ENCODE measurements at places on chromosomes 4 and X. TPM values are rescaled to one million over a fixed set of nuclear protein-coding genes. Genes with fewer than 3 reads are reported as not detected.
A peak's percentile ranks its signal among the peaks of the same experiment; 100 is the strongest.

DNA sequence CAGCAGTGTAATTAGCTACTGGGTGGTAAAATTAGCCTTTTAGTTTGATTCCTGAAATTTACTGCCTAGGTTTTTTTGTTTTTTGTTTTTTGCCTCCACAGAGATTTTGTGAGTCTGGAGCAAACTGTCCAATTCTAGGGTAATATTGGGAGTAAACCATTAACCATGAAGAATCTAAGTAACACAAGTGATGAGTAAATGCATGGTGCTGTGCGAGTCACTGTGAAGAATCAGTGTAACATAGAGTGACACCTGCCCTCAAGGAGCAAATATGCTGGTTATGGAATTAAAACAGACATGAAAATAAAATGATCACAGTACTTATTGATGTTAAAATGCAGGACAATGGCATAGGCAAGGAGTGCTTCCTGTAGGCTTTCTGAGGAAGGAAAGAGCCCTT is 60.1 kb downstream of the LRP2BP start:
- no peak overlapping the region for H3K4me3 ChIP-seq
- no peaks in the 10 kb centered on the region for H3K27me3 ChIP-seq
- H3K36me3 ChIP-seq, result peaks cover 4% of the 10 kb centered on the region
- no peak overlapping the region for H3K27ac ChIP-seq
- H3K4me1 ChIP-seq, result no peaks in the 10 kb centered on the region

Gene MRFAP1
- total RNA-seq, result 257 TPM

DNA sequence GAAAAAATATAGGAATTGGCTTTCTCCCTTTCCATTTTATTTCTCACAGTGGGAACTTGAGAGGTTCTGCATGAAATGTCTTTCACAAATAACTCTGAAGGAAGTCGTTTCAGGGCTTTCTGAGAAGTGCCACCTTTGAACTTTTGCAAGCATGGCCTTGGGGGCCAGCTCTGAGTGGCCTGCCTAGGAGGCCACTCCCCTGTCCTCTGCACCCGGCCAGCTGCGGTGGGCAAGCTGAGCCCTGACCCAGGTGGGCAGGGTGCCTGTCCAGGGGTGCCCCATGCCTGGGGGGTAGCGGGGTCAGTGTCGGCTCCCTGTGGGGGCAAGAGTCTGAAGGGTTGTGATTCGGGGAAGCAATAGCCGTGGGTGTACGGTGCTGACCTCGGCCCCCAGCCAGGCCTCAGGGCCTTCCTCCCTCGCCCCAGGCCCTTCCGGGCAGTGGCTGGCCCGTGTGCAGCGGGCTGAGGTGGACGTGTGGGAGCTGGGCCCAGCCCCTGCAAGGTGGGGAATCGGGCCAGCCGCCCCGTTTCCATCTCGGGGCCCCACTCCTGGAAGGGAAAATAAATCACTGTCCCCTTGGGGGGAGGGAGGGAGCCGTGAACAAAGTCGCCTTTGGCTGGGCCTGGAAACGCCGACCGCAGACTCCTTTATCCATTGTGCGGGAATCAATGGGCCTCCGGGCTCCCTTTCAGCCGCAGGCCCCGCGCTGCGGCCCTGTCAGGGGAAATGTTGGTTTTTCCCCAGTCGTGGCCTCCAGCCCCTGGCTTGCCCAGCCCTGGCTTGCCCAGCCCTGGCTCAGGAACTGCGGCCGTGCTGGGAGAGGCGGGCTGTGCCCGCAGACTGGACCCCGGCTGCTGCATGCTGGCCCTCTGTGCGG is 3.1 kb downstream of the FGFRL1 start:
- H3K27ac ChIP-seq, result no peak overlapping the region
- H3K36me3 ChIP-seq, result peaks cover 12% of the 10 kb centered on the region
- no peak for DNase-seq
- no peak overlapping the region for H3K4me3 ChIP-seq
- H3K27me3 ChIP-seq, result no peaks in the 10 kb centered on the region

GRCh38 chr4:108833046-108833445 is 70.2 kb upstream of the ETNPPL start:
- H3K4me1 ChIP-seq, result no peaks in the 10 kb centered on the region
- peaks cover 3% of the 10 kb centered on the region for H3K27me3 ChIP-seq
- no peak overlapping the region for H3K4me3 ChIP-seq
- no peaks in the 10 kb centered on the region for H3K36me3 ChIP-seq

DNA sequence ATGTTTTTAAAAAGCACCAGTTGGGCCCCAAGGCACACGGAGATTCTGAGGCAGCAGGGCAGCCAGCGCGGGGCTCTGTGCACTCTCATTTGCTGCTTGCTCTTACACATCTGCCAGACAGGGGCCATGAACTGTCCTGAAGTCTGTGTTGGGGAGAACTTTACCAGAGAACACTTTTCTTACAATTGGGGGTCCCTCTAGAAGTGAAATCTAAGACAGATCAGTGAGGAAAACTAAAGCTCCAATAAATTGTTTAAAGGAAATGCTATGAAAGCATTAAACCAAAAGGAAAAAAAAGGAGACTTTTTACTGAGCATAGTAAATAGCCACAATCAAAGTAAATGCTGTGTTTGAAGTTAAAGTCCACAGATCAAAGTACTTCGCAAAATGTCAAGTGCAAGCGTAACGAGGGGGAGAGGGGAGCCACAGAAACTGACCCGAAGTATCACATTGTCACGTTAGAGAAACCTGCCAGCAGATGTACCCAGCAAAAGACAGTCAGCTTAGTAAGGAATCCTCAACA is 37.8 kb downstream of the SORBS2 start:
- no peaks in the 10 kb centered on the region for H3K4me1 ChIP-seq
- H3K4me3 ChIP-seq, result no peak overlapping the region
- no peak overlapping the region for H3K27ac ChIP-seq

Gene IGFBP7
- total RNA-seq, result 0.29 TPM

- peak; percentile 13 for DNase-seq
- H3K27ac ChIP-seq, result no peak within 1 kb of the TSS
- no peak within 1 kb of the TSS for H3K4me3 ChIP-seq
- no peaks in the 10 kb centered on the region for H3K36me3 ChIP-seq
- H3K27me3 ChIP-seq, result peaks cover 29% of the 10 kb centered on the region
- H3K4me1 ChIP-seq, result peaks cover 13% of the 10 kb centered on the region
These were observed at the start of gene TLR2 for GRCh38 chr4:153684182-153684970. TLR2 (plus strand) TSS chr4:153684280; CDS start chr4:153702908, 18,628 bp downstream.

Gene DOK7
- not detected for total RNA-seq

Gene YY2
- 2.2 TPM for total RNA-seq

GRCh38 chr4:64001229-64001898 is 407.9 kb downstream of the TECRL start:
- no peak for DNase-seq
- H3K4me3 ChIP-seq, result no peak overlapping the region
- H3K27ac ChIP-seq, result no peak overlapping the region
- no peaks in the 10 kb centered on the region for H3K36me3 ChIP-seq
- no peaks in the 10 kb centered on the region for H3K4me1 ChIP-seq

Gene SPANXB1
- total RNA-seq, result not detected

- no peak overlapping the region for H3K4me3 ChIP-seq
- no peaks in the 10 kb centered on the region for H3K36me3 ChIP-seq
- DNase-seq, result no peak
- no peak overlapping the region for H3K27ac ChIP-seq
- no peaks in the 10 kb centered on the region for H3K4me1 ChIP-seq
These were observed 5.5 kb downstream of the INPP4B start for GRCh38 chr4:142840516-142841123.

Gene MAGEA4
- total RNA-seq, result 0.40 TPM

All from K562 (cell line).